ENCODE measurements at places on chromosomes 7 and 10.

DNA sequence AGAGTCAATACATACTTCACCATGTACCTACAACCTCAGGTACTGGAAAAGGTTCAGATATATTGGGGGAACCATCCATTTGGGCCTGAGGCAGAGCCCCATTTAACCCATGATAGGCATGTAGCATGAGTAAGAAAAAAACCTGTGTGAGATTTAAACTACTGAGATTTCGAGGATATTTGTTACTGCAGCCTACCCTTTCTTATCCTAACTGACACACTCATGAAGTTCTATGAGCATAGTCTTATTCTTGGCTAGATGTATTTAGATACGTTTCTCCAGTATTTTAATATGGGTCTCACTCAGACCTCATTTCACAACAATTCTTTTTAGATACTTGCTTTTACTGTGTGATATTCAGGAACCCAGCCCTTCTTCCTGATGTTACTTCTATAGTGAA, 39.3 kb downstream of the GHRHR start:
- no peak for DNase-seq

DNA sequence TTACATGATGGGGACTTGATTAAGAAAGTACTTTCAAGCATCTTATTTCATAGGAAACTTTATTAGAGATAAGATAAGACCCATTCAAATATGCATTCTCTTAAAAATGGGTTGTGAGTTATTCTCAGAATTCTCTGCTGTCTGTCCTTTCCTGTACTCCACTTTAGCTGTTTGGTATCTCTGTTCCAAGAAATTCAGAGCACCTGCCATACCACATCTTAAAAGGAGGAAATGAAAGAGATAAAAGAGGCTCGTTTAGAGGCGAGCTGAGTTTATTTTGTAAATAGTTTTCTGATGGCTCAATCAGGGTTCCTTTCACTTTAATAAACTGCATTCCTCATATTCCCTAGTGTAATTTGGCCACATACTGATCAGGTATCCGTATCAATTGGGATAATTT, 87.2 kb downstream of the MDFIC start:
- no peak for DNase-seq

GRCh38 chr10:89963451-89964102, 262.2 kb downstream of the KIF20B start:
- no peak for DNase-seq

- DNase-seq = no peak
Observed at GRCh38 chr10:36349445-36350078, 707.5 kb upstream of the FZD8 start.

GRCh38 chr7:99305473-99306260, 20.0 kb upstream of the ARPC1A start:
- no peak for DNase-seq

- no peak for DNase-seq
Observed at GRCh38 chr10:100184840-100185239, 989 bp downstream of the ERLIN1 start.

DNA sequence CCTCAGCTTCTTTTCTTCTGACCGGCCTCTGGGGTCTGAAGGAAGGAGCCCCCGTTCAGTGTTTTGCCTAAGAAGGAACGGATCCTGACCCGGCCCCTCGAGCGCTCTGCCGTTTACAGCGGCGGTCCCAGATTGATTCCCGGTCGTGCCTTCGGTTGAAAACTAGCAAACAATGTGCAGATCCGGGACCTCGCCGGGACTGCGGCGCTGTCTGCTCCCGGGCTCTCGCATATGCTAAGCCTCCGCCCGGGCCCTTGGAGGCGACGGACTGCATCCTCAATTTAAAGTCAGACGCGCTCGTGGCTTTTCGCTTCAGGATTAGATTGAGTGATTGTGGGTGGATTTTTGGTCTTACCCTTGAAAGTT, 559 bp downstream of the DBF4 start:
- DNase-seq = peak; percentile 23

GRCh38 chr10:36163827-36164226, 521.7 kb upstream of the FZD8 start:
- no peak for DNase-seq

All from stimulated activated naive B cell treated with anti-CD40 and anti-IgM and Interleukin-4, amounts not matched to agents 10 μg/mL and 1 μg/mL and 100 μg/mL, for 72 hours (primary cell).